ENCODE measurements at places on chromosomes 3 and 15.

DNA sequence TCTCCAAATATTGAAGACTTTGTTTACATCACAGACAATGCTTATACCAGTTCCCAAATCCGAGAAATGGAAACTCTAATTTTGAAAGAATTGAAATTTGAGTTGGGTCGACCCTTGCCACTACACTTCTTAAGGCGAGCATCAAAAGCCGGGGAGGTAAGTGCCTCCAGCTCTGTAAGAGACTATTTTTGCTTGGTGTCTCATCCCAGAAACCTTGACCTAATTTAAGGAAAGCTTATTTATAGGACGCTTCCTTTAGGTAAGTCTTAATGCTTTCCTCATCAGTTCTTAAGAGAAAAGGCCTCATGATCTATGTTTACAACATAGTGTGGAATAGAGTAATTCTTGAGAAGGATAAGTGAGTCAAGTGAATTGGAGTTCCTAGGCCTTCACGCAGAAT is 11.8 kb downstream of the CCNB2 start:
- no peak for DNase-seq

- DNase-seq, result no peak
Measured at GRCh38 chr15:70265466-70265978, 167.8 kb upstream of the TLE3 start.

DNA sequence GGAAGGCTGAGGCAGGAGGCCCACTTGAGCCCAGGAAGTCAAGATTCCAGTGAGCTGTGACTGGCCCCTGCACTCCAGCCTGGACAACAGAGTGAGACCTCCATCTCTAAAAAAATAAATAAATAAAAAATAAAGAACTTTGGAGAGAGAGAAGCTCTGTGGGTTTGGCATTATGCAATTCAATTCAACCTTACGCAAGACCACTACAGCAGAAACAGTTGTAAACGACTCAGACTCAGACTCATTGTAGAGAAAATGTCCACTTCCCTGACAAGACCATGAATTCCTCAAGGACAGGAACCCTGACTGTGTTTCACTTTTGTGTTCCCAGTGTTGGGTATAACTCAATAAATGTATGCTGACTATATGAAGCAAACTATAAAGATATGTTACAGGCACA is 90.3 kb upstream of the C3orf80 start:
- DNase-seq, result no peak

DNA sequence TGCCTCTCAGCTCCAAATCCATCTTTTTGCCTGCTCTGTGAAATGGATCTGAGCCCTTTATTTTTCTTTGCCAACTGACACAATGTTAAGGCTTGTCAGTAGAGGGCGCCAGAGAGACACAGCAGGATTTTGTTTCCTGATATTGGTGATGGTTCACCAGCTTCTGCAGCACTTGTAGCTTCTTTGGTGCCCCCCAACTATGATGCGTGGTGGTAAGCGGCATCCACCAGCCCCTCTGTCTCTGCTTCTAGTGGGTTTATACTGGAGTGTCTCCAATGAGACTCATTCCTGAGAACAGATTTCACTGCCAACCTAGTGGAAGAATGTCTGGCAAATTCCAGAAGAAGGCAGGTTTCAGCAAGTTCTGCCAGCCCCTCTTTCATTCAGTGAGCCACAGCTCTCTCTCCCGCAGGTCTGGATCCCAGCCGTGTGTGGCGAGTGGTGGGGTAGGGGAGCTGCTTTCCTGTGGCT is 471.9 kb upstream of the FRG2C start:
- DNase-seq, result peak; percentile 19

DNA sequence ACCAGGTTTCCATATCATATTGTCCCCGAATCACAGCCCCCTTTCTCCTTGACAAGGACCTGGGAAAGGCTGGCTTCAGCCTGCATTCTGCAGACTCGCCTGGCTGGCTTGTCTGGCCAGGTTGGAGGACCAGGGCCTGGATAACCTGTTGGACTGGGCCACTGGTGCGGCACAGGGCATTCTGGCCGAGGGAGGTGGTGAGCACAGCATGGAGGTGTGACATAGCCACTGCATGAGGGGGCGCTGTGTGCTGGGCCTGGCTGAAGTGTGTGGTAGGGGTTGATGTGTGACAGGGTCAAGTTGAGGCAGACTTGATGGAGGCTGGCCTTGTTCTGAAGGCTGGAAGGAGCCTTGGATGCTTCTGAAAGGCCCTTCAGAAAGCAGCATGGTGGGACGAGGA is 2.9 kb downstream of the ESYT3 start:
- no peak for DNase-seq

DNA sequence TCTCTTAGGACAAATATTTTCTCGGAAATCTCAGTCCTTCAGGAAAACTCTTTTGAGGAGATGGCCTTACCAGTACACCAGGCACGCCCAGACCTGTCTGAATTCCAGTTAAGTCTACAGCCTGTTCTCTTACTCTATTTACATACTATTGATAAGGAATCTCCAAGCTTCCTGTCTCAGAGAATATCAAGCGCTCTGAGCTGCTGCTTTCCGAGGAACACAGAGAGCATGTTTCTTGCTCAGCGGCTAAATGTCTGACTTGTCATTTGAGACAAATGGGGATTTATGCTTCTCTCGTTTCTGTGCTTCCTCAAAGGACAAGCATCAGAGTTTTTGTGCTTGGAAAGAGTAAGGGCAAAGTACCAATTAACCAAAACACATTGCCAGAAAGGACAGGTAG is 112.4 kb upstream of the CCDC54 start:
- DNase-seq, result no peak

- DNase-seq, result no peak
Measured at GRCh38 chr15:42498212-42499068, 3.0 kb downstream of the SNAP23 start.

- no peak for DNase-seq
Measured at GRCh38 chr15:90654233-90655136, 62.7 kb upstream of the BLM start.

- DNase-seq, result no peak
Measured at GRCh38 chr3:86702381-86702958, 288.5 kb downstream of the VGLL3 start.

- DNase-seq, result no peak
Measured at GRCh38 chr3:14410106-14410502, 7.7 kb downstream of the SLC6A6 start.

DNA sequence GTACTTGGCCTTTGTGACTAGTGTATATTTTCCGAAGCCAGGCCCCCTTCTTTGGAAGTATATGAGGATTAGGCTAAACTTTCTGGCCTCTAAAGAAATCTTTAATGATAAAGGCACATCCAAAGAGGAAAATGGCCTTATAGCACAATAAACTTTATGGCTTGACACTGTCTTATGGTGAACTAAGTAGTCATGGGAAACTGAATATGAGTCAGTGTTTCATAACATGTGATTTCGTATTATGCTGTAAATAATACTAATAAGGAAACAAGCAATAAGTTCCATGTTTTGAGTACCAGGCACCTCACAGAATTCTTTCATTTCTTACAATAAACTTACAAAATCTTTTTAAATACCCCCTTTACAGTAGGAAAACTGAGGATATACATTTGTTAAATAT is 8.2 kb downstream of the ZPLD1 start:
- DNase-seq, result no peak

GRCh38 chr3:53536282-53536681 is 41.9 kb downstream of the CACNA1D start:
- no peak for DNase-seq

DNA sequence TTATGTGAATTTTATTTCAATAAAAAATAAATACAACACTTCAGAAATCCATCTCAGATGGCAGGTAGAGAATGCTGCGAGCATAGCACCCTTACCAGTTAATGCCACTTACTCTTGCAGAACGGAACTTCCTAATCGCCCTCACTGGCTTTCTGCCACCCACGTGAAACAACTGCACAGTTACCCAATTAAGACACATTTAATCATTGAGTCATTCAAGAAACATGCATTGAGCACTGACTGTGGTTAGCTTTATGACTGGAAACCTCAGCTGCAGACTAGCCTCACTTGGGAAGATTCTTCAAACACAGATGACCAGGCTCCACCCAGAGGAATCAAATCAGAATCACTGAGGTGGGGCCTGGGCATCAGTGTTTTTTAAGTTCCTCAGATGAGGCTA is 5.6 kb upstream of the MFGE8 start:
- DNase-seq, result no peak

GRCh38 chr3:67241084-67241483 is 243.0 kb downstream of the KBTBD8 start:
- no peak for DNase-seq

GRCh38 chr3:112633757-112634156 is 7.2 kb downstream of the CCDC80 start:
- peak; percentile 13 for DNase-seq

DNA sequence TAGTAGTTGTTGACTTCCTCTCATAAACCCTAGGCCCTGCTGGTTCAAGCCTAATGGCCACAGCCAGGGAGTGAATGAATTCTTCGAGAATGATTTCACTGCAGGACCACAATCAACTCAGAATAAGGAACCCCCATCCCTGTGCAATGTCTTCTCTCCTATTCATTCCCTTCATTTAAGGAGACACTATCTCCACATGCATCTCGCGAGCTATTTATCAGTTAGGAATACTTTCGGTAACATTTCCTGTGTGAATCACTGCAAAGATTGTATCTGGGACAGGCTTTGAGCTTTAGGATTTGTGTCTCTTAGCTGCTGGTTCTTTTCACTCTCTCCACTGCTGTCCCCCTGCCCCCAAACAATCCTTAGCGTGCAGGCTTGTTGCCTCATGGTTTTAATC is 94.4 kb downstream of the MYLK start:
- DNase-seq, result no peak

DNA sequence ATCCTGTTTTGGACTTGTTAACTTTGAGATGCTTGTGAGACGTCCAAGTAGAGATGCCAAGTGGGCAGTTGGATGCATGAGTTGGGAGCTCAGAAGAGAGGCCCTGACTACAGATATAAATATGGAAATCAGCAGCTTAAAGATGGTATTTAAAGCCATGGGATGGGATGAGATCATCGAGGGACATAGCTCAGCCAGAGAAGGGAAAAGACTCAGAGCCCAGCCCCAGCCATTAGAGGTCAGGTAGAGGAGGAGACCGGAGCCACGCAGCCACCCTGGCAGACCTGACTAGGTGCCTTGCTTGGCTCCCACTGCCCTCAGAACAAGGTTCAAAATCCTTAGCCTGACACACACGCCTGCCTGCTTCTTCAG is 31.1 kb downstream of the ATP2B2 start:
- DNase-seq, result no peak

DNA sequence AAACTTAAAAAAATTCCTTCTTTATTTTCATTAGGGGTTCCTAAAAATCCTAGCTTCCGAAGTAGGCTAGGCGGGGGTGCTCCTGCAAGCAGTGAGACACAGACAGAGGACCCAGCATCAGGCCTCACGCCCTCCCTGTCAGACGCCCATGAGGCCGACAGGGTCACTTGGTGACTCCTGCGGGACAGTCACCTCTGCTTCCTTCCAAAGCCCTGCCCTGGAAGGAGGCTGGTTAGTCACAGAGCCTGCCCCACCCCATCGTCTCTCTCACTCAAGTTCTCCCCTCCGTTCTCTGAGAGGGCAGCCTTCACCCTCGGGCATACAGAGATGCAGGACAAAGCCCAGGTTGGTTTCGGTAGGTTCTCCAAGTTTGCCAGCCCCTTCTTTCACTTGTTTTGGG is 38.6 kb downstream of the EHD4 start:
- DNase-seq, result no peak

DNA sequence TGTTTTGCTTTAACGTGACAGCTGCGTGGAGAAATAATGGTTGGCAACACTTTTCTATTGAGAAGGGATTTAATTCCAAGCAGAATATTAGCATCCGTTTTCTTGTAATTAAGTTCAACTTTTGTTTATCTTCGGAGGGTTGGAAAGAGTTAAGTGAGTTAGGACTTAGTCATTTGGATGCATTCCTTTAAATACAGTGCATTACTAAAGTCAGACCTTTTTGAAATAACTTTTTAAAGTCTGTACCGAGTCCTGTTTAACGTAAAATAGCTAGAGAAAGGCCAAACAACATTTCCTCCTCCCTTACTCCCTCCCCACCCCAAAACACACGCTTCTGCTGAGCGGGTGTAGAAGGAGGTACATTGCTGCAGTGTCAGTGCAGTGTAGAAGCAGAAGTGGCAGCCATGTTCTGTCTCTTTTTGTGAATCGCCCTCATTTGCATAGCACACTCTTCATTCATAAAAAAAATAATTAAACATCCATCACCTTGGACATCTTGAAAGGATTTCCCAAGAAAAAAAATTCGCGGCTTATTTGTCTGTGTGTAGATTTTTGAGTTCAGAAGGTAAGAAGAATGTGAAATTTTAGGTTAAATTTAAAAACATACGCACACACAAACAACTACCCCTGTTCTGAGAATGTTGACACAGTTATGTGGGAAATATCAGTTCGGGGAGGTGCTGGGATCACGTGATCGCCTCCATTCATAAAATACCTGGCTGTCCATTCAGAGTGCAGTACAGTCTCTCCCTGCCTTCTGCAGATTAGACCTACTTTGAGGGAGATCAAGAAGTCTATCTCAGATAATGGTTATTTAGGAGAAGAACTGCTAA is 1.6 kb downstream of the SPRED1 start:
- no peak for DNase-seq

DNA sequence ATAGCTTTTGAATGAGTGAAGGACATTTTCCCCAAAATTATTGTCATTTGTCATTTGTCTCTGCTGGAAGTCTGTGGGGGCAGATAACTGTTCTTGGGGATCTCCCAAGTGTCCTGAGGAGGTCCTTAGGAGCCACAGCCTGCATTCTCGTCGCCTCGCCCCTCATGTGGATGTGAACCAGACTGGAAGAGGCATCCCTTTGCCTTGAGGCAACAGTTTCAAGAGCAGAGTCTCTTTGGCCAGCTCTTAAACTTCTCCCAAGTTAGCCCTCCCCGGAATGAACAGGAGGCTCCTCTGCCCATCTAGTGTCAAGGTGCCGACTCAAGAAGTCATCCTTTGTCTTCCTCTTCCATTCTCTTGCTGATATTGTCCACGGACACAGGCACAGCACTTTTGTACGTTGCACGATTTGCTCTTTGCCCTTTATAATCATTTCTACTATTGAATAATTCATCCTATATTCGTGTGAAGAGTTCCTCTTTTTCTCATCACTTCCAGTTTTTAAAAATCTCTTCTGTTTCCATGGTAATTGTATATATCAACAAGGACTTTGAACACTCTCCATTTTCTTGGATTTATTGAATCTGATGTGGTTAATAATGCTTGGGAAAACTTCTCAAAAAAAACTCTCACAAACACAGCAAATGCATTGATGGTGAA is 40.8 kb upstream of the CD47 start:
- DNase-seq, result no peak

DNA sequence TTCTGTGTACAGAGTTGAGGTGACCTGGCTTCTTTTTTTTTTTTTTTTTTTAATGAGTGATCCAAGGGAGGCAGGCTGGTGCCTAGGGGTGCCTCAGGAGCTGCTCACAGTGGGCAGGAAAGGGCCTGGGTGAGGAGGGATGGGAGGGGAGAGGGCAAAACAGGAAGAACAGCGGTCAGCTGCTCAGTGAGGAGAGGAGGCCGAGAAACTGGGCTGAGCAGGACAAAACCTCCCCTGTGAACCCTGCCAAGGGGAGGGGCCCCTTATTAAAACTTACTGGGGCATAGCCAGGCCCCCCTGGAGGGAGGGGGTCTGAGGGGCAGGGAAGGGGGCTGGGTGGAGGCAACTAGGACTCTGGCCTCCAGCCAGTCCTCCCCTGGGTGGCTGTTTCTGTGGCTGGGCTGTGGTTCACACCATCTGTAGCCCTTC is 3.5 kb downstream of the PLEKHO2 start:
- no peak for DNase-seq

All from NCI-H1092 (cell line).